Diencephalon (tissue), 1 donor: ENCODE measurements at places on chromosomes 16 and 17. TPM values are rescaled to one million over a fixed set of nuclear protein-coding genes. Genes with fewer than 3 reads are reported as not detected.

The IL17C gene
- total RNA-seq: not detected

The HID1 gene
- total RNA-seq: 25.1 TPM

The TRAF4 gene
- 39.7 TPM for total RNA-seq

The CCL1 gene
- not detected for total RNA-seq

The CDRT15 gene
- total RNA-seq: not detected

The SLC35B1 gene
- 51.4 TPM for total RNA-seq

The EIF4A3 gene
- total RNA-seq: 53.1 TPM

The TPSG1 gene
- total RNA-seq: not detected

The ABCA3 gene
- 75.9 TPM for total RNA-seq
